GM12892 (cell line): ENCODE measurements at places on chromosomes 1 and 21.
A peak's percentile ranks its signal among the peaks of the same experiment; 100 is the strongest.

DNA sequence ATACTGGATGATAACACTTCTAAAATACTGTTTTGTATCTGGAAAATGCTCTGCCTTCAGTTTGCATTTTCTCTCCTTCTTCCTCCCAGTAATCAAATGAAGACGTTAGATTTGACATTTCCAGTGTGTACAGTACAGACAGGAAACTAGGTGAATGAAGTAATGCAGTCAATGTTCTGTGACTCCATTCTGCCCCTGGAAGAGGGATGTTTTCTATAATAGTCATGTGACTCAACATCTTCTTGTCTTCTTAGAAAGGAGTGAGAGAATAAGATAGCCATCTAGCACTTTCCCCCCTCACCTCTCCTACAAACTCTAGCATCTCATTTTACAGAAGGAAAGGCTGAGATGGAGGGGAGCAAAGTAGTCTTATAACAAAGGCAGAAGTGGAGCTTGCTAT, 77.6 kb downstream of the DDR2 start:
- DNase-seq = no peak

DNA sequence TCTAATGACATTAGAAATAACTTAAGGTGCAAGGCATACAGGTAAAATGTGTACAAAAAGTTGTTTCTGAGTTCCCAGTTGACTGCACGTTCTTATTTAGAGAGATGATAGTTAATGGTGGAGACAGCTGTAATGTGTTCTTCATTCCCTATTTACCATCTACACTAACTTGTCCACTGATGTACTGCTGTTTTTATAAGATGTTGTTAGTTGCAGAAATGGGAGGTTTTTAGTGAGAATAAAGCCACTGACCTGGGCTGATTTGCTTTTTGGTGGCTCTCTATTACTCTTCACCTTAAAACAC, 122.9 kb upstream of the LYPLAL1 start:
- DNase-seq = no peak

DNA sequence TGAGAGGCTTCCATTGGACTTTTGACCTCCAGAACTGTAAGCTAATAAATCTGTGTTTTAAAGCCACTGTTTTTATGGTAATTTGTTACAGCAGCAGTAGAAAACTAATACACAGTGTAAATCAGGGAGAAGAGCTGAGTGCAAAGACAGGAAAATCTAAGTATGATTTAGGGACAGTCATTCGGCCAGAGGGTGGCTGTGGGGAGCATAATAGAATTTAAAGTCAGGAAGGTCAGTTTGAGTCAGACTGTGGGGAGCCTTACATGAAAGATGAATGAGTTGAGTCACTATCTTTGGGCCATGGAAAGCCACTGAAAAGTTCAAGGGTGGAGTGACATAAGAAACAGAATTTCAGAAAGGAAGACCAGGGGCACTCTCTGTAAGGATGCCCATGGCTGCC, 52.4 kb upstream of the SSX2IP start:
- DNase-seq = no peak

- DNase-seq = no peak
Observed at GRCh38 chr1:90711696-90712095, 5.4 kb downstream of the BARHL2 start.

GRCh38 chr1:209850342-209850979, 22.7 kb downstream of the UTP25 start:
- DNase-seq = peak; percentile 23

DNA sequence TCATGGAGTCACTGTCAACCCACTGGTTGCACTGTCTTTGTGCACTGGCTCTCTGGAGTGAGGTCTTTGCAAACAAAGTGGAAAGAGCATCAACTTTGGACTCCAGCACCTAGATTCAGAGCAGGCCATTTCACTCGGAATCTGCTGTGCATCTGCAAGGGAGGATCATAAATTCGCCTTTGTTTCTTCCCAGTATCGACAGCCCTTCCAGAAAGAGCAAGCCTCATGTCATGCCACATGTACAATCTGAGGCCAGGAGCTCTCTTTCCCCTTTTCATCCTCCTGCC, 853 bp upstream of the PCSK9 start:
- no peak for DNase-seq

GRCh38 chr1:38073534-38074301, 27.1 kb upstream of the POU3F1 start:
- DNase-seq = no peak

- no peak for DNase-seq
Observed at GRCh38 chr1:185369786-185370185, 52.7 kb upstream of the IVNS1ABP start.

DNA sequence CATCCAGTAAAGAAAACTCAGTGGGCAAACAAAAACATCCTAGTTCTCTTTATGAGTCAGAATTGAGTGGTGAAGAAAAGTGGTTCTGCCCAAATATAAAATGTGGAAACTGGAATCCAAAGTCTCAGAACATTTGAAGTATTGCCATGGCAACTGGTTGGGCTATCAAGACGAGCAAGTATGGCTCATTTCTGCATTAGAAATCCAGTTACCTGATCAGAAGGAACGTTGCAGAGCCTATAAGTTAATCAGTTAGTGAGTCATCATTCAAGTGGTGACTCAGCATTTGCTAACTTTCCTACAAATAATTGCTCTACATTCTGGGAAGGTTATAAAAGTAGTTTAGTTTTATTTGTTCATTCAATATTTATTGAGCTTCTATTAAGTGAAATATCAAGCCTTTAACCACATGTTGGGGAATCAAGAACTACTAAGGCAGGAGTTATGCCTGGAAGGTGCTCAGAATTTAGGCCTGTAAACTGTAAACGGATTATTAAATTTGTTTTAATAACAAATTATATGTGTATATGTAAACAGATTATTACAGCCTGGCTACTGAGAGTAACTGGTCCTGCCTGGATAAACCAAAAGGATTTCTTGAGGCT, 104.3 kb downstream of the PAPPA2 start:
- no peak for DNase-seq

DNA sequence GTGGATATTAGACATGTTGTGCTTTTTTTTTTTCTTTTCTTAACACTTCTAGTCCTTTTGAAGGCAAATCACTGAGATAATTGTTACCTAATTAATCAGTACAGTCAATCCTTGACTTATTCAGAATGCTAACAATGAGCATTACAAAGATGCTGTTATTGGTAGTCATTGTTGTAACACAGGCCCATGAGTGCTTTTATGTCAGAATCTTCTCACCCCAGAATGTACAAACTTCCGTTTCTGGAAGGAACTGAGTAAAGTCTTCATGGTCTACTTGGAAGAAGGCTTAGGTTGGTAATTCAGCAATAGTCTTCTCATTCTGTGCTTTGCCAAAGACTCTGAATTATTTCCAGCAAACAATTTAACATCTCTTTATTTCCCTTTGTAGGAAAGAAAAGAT, 3.1 kb downstream of the KCNK1 start:
- DNase-seq = no peak

GRCh38 chr1:53734650-53735211, 4.2 kb downstream of the GLIS1 start:
- DNase-seq = no peak
